ENCODE measurements at places on chromosomes 2 and 18.

GRCh38 chr2:127408807-127409099, 9.5 kb upstream of the PROC start:
- H3K27me3 ChIP-seq, result peaks cover 2% of the 10 kb centered on the region
- DNase-seq, result no peak

- no peaks in the 10 kb centered on the region for H3K36me3 ChIP-seq
- no peaks in the 10 kb centered on the region for H3K27me3 ChIP-seq
- no peak for DNase-seq
- peak overlapping the region; percentile 13 for H3K27ac ChIP-seq
- H3K4me3 ChIP-seq, result no peak overlapping the region
Measured at GRCh38 chr18:55250768-55251173, 291.5 kb upstream of the CCDC68 start.

DNA sequence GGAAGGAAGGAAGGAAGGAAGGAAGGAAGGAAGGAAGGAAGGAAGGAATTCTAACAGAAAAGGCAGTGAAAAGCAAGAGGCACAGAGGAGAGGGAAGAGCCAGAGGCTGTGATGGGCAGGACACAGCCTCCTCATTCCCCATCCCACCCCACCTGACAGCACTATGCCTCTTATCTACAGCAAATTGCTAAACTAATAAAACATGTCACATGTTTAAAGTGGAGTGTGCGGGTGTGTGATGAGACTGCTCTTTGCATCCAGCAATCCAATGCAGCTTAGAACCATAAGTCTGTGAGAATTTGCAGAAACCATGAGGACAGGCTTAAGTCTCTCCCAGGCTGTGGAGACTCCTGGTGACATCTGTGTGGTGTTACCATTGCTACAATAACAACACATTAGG, 108.4 kb upstream of the ALK start:
- no peak overlapping the region for H3K4me3 ChIP-seq
- no peaks in the 10 kb centered on the region for H3K4me1 ChIP-seq
- H3K36me3 ChIP-seq, result no peaks in the 10 kb centered on the region

- no peak overlapping the region for H3K27ac ChIP-seq
- no peak overlapping the region for H3K4me3 ChIP-seq
- peaks cover 20% of the 10 kb centered on the region for H3K4me1 ChIP-seq
- DNase-seq, result no peak
Measured at GRCh38 chr2:237083026-237083425, 2.7 kb upstream of the COPS8 start.

DNA sequence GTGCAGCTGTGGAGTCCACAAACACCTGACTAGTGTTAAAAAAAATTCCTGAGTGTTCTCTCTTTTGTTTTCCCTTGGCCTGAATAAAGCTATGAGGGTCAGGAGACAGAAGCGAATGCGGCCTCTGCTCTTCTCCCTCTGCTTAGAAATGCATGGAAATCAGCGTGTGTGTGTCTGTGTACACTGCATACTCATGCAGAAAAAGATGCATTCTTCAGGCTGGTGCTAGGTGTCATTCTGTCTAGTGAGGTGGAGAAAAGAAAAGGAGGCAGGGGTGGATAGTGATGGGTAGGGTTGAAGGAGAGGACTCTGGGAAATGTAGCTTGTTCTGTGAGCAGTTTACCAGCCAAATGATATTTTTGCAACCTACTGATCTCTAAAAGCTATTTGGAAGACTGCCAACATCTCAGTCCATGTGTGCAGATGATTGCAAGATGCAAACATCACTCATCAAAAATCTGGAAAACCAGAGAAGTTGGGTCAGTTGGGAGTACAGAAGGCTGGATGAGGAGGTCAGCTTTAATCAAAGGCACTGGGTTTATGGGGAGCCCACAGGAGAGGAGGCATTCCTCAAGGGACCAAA, 177.7 kb downstream of the INSIG2 start:
- no peak overlapping the region for H3K4me3 ChIP-seq
- no peak for DNase-seq
- peaks cover 28% of the 10 kb centered on the region for H3K27me3 ChIP-seq
- H3K36me3 ChIP-seq, result no peaks in the 10 kb centered on the region
- H3K27ac ChIP-seq, result no peak overlapping the region
- H3K4me1 ChIP-seq, result no peaks in the 10 kb centered on the region

DNA sequence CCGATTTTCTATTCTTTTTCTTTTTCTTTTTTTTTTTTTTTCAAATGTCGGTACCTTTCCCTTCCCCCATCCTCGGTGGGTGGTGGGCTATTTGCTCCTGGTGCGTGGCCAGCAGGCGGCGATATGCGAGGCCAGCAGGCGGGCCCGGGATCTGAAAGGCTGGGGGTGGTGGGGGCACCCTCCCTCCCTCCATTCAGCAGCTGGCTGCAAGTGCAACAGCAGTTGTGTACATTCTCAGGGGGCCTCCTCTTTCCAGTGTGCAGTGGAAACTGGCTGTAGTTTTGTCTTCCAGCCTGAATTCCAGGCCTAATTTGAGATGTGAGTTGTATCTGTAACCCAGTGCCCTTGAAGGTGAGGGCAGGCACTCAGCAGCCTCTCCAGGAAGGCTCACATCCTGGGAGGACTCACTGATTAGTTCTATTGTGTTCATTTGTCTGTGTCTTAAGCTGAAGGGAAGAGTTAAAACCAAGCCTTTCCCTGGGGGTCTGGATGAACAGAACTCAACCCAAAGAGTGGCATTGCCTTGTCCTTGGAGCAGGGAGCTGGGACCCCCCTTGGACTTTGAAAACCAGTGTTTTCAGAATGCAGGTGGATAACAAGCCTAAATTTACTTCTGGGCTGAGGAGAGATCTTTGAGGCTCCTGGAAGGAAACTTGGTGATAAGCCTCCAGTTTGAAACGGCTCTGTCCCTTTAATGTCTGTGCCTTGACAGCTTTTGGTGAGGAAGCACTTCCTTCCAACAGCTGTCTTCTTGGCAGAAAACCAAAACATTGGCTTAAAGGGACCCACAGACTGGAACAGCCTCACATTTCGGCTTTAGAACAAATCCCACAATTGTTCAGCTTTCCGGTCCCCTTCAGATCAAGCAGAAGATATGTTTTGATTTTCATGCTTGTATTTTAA, 3.3 kb downstream of the MYCN start:
- H3K27ac ChIP-seq, result no peak overlapping the region
- peak; percentile 34 for DNase-seq
- peaks cover 57% of the 10 kb centered on the region for H3K27me3 ChIP-seq
- H3K4me3 ChIP-seq, result peak overlapping the region; percentile 23
- H3K4me1 ChIP-seq, result peaks cover 38% of the 10 kb centered on the region

DNA sequence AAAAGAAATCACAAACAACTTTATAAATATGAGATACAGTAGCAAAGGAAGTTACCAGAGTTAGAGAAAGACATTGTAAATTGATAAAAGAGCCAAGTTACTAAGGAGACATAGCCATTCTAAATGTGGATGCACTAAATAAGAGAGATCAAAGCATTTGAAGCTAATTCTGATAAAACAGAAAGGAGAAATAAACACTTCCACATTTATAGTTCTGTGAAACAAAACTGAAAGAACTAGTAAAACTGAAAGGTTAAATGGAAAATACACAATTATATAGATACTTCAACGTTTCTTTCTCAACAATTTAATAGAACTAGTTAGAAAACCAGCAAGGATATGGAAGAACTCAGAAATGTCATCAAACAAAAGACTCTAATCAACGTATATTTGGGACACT, 309.0 kb upstream of the CDH2 start:
- no peaks in the 10 kb centered on the region for H3K4me1 ChIP-seq
- DNase-seq, result no peak
- H3K4me3 ChIP-seq, result no peak overlapping the region
- H3K27me3 ChIP-seq, result no peaks in the 10 kb centered on the region
- H3K36me3 ChIP-seq, result no peaks in the 10 kb centered on the region
- H3K27ac ChIP-seq, result no peak overlapping the region

DNA sequence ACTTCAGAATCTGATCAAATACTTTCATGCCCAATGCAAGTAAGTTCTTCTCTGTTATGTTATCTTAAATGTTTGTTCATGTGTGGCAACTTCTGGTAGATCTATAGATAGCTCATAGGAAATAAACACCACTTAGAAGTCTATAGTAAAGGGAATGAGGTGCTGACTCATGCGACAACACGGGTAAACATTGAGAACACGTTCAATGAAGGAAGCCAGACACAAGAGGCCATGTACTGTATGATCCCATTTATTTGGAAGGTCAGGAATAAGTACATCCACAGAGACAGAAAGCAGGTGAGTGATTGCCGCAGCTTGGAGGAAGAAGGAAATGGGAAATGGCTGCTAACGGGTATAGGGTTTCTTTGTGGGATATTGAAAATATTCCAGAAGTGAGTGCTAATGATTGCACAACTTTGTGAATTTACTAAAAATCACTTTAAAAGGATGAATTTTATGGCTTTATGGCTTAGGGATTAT, 95.4 kb downstream of the ITGB1BP1 start:
- no peak for DNase-seq
- H3K36me3 ChIP-seq, result no peaks in the 10 kb centered on the region
- no peaks in the 10 kb centered on the region for H3K4me1 ChIP-seq

DNA sequence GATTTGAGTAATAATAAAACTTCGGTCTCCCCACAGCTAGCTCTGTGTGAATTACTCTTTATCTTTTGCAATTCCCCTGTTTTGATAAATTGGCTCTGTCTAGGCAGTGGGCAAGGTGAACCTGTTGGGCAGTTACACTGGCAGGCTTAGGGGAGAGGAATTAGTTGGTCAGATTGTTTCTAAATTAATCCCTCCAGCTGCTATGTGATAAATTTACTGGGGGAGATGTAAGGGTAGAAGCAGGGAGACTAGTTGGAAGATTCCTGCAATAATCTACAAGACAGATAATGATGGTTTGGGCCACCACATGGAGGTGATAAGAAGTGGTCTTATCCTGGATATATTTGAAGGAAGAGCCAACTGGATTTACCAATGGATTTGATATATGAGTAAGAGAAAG, 118.5 kb upstream of the TACR1 start:
- no peak for DNase-seq
- no peaks in the 10 kb centered on the region for H3K36me3 ChIP-seq
- no peaks in the 10 kb centered on the region for H3K4me1 ChIP-seq
- H3K4me3 ChIP-seq, result no peak overlapping the region

DNA sequence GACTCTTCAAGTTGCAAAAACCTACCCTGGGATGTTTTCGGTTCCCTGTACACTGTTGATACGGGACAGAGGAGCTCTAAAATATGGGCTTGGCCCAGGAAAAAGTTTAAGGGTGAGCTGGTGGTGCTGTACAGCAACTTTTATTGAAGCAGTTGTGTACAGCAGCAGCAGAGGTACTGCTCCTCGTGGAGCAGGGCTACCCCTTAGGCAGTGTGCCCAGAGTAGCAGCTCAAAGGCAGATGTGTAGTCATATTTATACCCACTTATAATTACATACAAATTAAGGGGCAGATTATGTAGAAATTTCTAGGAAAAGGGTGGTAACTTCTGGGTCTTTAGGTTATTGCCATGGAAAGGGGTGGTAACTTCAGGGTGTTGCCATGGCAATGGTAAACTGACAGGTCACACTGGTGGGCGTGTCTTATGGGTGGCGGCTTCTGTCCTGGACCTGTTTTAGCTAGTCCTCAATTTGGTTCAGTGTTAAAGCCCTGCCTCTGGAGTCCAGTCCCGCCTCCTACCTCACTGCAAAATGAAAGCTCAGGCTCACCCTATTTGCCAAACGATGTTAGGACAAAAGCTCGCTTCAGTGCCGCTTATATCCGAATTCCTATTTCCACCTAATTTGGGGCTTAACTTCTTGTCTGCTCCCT, 203.2 kb downstream of the ETAA1 start:
- no peak for DNase-seq
- no peaks in the 10 kb centered on the region for H3K4me1 ChIP-seq
- H3K36me3 ChIP-seq, result no peaks in the 10 kb centered on the region
- H3K4me3 ChIP-seq, result no peak overlapping the region

DNA sequence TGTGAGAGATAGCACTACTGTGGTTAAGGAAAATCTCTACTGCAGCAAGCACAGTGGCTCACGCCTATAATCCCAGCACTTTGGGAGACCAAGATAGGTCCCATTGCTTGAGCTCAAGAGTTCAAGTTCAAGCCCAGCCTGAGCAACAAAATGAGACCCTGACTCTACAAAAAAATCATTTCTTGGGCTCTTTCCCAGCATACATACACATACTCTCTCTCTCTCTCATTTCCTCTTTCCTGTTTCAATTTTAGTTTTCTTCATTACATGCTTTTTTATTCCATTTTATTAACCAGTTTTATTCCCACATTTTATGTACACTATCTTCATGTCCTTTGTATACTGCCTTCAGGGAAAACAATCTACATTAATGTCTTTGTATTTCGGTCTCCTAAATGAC, 14.6 kb downstream of the WDR33 start:
- no peak for DNase-seq
- peaks cover 66% of the 10 kb centered on the region for H3K4me1 ChIP-seq
- H3K27ac ChIP-seq, result peak overlapping the region; percentile 83
- no peaks in the 10 kb centered on the region for H3K27me3 ChIP-seq
- no peak overlapping the region for H3K4me3 ChIP-seq

DNA sequence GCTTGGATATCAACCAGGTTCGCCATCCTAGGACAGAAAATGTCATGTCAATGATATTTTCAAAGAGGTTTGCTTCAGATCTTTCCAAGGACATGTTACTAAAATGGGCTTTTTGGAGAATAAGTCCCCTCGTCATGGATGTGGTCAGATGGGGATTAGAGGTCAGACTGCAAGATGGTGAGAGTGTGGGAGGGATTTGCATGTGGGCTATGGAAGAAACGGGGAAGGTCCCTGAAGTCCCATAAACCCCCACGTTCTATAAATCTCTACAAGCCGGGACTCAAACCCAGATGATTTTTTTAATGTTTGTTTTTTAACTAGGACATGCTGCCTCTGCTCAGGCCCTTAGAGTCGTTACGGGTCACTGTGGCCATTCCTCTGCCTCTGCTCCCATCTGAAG, 37.7 kb upstream of the IGFBP5 start:
- H3K27ac ChIP-seq, result no peak overlapping the region
- no peaks in the 10 kb centered on the region for H3K4me1 ChIP-seq
- no peak overlapping the region for H3K4me3 ChIP-seq
- H3K36me3 ChIP-seq, result no peaks in the 10 kb centered on the region
- H3K27me3 ChIP-seq, result peaks cover 5% of the 10 kb centered on the region

GRCh38 chr2:44599130-44599529, 237.4 kb downstream of the CAMKMT start:
- peaks cover 2% of the 10 kb centered on the region for H3K4me1 ChIP-seq
- no peak overlapping the region for H3K27ac ChIP-seq
- DNase-seq, result no peak
- H3K4me3 ChIP-seq, result no peak overlapping the region

GRCh38 chr2:767440-767839, 90.2 kb upstream of the TMEM18 start:
- no peaks in the 10 kb centered on the region for H3K36me3 ChIP-seq
- H3K27ac ChIP-seq, result no peak overlapping the region
- H3K27me3 ChIP-seq, result no peaks in the 10 kb centered on the region
- peak; percentile 40 for DNase-seq

DNA sequence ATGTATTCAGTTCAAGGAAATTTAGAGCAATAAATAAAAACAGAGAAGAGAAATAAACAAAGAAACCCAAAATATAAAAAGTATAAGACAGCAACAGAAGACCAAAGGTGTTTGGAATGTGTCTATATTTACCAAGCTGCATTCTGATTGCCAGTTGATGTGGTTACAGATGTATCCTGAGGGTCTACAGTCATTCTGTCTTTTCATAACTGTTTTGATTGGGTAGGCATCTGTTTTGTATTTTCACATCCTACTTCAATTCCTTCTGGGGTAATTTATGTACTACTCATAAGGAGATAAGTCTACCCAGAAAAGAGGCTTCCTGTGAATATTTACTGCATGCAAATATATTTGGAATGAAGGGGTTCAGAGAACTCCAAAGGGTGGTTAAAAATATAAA, 596.8 kb upstream of the GCFC2 start:
- H3K27ac ChIP-seq, result no peak overlapping the region
- no peak for DNase-seq
- no peaks in the 10 kb centered on the region for H3K36me3 ChIP-seq
- H3K27me3 ChIP-seq, result no peaks in the 10 kb centered on the region
- H3K4me3 ChIP-seq, result no peak overlapping the region
